ENCODE measurements at places on chromosomes 4 and X. TPM values are rescaled to one million over a fixed set of nuclear protein-coding genes. Genes with fewer than 3 reads are reported as not detected.

The TCEAL6 gene
- total RNA-seq: not detected

DNA sequence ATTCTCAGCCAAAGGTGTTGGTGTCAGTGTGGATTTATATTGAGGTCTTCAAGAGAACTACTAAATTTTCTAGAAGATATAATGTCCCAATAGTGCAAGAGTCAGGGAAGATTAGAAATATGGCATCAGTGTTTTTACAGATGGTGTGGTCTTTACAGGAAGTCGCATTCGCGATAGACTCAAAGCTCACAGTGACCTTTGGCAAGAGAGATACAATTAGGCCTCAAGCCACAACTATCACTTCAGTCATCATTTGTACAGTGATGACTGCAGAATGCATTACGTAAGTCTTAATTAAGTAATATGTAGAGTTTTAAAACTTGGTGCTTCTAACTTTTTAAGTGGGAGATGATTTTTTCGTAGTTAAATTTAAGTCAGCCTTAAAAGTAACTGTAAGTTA is 237.2 kb upstream of the FSTL5 start:
- DNase-seq: no peak

The CCDC120 gene
- 0.48 TPM for total RNA-seq

GRCh38 chr4:29151584-29151983 is 1568.6 kb upstream of the PCDH7 start:
- no peak for DNase-seq

DNA sequence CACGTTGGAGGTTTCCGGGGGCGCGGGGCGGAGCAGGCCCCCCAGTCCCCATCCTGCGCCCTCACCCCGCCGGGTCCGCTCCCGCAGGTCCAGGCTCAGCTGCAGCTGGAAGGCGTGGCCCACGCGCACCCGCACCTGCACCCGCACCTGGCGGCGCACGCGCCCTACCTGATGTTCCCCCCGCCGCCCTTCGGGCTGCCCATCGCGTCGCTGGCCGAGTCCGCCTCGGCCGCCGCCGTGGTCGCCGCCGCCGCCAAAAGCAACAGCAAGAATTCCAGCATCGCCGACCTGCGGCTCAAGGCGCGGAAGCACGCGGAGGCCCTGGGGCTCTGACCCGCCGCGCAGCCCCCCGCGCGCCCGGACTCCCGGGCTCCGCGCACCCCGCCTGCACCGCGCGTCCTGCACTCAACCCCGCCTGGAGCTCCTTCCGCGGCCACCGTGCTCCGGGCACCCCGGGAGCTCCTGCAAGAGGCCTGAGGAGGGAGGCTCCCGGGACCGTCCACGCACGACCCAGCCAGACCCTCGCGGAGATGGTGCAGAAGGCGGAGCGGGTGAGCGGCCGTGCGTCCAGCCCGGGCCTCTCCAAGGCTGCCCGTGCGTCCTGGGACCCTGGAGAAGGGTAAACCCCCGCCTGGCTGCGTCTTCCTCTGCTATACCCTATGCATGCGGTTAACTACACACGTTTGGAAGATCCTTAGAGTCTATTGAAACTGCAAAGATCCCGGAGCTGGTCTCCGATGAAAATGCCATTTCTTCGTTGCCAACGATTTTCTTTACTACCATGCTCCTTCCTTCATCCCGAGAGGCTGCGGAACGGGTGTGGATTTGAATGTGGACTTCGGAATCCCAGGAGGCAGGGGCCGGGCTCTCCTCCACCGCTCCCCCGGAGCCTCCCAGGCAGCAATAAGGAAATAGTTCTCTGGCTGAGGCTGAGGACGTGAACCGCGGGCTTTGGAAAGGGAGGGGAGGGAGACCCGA is 14.0 kb downstream of the SHOX start:
- no peak for DNase-seq

DNA sequence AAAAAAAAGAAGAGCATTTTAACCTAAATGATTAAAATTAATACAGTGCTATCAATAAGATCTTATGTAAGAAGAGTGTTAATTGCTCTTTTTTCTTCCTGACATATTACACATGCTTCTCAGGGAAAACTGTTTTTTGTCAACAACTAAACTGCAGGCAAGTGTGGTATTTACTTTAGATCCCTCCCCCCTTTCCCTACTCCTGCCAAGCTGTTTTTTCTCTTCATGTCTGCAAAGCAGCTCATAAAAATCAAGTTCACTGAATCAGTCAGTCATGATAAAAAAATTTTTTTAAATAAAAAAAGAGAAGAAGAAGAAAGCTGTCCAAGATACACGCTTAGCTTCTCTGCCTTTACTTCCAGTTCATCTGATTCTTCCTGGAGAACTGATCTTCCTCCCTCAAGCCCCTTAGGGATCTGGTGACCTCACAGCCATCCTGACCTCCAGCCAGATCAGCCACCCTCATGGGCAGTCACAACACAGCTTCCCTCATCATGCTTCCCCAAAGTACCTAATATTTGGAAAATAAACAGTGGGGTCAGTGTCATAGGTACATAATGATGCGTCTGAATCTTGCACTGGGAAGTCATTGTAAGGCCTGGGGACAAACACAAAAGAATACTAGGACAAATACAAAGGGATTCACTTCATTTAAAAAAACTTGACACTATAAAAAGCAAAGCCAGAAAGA is 87.0 kb downstream of the ZNF827 start:
- DNase-seq: no peak

DNA sequence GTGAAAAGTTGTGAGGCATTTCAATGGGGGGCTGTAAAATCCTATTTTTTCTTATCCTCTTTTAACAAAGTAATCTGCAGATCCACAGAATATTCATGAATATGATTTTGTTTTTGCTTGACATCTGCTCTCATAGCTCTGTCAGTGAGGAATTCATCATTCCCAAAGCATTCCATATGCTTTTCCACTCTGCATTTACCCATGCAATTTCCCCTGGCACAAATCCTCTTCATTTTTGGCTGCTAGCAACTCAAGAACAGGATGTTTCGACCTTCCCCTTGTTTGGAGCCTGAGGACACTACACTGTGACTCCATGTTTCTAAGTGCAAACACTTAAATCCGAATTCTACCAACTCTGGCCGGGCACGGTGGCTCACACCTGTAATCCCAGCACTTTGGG is 48.5 kb downstream of the KLHL15 start:
- no peak for DNase-seq

GRCh38 chr4:109385260-109385659 is 48.4 kb upstream of the SEC24B start:
- DNase-seq: no peak

DNA sequence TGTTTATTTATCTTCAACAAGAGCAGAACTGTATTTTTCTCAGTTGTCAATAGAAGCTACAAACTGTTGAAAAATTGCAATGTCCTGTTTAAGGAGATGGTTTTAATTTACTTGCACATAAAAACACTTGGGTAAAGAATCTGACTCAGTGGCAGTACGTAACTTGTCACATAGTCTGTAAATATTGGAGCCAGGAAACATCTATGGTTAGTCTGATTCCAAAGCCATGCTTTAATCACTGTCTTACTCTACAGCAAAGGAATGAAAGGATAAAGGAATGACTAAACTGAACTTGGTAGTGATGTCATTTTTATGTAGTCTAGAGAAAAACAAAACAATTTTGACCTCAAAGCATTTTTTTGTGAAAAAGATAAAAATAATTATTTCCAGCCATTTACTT is 537.2 kb downstream of the STIM2 start:
- DNase-seq: no peak

The IBSP gene
- total RNA-seq: 0.19 TPM

DNA sequence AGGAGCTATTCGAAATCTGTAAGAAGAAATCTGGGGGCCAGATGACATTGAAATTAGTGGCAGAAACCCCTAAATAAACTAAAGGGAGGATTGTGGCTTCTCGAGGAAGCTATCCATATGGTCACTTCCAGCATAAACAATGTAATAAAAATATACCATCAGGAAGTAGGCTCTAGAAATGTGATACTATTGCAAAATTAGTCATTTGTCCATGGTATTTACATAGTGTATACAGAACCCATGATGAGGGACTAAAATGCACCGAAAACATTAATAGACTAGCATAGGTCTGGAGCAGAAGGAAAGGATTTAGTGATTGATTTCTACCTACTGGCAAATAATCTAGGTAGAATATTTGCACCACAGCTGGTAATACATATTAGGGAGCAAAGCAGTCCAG is 1344.0 kb downstream of the FSTL5 start:
- no peak for DNase-seq

The MYOZ2 gene
- total RNA-seq: 1,072 TPM

GRCh38 chrX:69062493-69062892 is 102.8 kb downstream of the PJA1 start:
- DNase-seq: no peak

The TLR3 gene
- 1.7 TPM for total RNA-seq

DNA sequence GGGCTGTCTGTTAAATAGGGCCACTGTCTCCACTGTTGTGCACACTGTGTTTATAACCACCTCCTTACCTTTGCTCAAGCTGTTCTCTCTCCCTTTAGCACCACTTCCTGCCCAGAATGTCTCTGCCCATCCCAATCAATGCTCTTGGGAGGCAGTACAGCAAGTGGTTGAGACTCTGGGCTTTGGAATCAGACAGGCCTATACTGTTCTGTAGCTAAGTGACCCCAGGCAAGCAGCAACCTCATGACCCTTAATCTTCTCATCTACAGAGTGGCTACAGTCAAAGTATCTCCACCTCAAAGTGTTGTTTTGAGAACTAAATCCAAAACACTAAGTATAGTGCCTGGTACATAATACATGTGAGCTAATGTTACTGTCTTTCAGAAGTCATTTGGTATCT is 3.8 kb upstream of the TXK start:
- no peak for DNase-seq

- no peak for DNase-seq
Measured at GRCh38 chr4:182873726-182874125, 43.5 kb downstream of the DCTD start.

- DNase-seq: no peak
Measured at GRCh38 chr4:120753854-120754253, 168.7 kb downstream of the PRDM5 start.

DNA sequence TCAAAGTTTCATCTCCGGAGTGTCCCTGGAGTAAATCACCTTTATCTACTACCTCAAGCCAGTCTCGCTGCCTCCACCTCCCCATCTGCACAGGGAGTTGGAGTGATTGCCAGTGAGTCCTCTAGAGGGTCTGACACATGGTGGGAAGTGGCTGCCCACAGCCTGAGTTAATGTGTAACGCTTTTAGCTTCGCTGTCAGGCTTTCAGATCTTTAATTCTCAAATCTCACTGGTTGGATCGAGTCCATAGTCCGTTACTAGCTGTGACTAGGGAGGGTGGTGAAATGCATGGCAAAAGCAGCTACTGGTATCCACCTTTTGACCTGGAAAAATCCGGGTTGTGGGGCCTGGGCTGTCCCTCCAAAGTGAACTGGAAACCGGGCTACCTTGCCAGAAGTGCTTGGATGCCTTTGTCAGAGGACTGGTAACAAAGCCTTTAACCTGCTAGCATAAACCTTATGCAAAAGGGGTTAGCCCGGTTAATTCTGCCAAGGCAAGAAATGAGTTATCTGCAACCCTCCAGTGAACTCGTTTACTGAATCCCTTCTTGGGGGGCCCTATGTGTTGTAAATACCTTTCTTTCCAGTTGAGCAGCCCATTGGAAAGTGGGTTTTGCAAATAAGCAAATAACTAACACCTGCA is 5.1 kb upstream of the WDR1 start:
- no peak for DNase-seq

The PWWP3B gene
- 7.8 TPM for total RNA-seq

DNA sequence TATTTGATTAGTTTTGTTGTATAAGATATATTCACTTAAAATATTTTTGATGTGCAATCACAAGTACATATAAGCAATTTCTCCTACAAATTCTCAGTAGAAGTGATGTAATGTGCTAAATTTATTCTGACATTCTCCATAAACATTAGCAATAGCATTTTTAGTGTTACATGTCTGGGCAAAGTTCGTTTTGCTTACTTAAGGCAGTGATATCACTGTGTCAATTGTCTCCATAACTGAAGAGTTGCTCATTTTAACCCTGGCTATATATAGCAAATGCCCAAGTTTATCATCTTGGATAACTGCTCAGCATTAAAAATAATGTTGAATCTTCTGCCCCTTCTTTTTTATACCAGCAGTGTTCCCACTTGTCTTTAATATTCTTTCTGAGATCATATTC is 340.0 kb upstream of the NDST4 start:
- DNase-seq: no peak

DNA sequence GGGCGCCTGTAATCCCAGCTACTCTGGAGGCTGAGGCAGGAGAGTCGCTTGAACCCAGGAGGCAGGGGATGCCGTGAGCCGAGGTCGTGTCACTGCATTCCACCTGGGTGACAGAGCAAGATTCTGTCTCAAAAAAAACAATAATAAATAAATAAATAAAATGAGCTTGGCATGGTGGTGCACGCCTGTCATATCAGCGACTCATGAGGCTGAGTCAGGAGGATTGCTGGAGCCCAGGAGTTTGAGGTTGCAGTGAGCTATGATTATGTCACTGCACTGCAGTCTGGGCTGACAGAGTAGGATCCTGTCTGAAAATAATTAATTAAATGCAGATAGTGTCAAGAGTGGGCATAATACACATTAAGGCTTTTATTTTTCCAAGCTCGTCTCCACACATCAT is 77.5 kb downstream of the DHRSX start:
- DNase-seq: no peak

DNA sequence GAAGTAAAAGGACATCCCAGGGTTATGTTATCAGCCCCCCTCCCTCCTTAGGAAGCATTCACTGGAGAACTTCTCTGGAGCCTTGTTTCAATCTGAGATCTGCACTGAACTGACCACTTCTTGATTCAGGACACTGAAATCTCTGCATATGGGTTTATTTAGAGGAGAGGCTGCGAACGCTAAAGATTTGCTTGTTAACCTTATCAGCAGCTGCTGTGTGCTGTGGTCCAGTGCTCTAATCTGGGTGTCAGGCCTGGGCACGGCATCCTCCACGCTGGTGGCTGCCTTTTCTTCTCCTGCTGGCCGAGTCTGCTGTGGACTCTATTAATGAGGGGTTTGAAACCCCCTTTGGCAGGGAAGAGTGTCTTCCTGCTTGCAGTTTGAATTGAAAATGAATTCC is 1094.7 kb upstream of the TENM3 start:
- DNase-seq: no peak

The SLC34A2 gene
- not detected for total RNA-seq

DNA sequence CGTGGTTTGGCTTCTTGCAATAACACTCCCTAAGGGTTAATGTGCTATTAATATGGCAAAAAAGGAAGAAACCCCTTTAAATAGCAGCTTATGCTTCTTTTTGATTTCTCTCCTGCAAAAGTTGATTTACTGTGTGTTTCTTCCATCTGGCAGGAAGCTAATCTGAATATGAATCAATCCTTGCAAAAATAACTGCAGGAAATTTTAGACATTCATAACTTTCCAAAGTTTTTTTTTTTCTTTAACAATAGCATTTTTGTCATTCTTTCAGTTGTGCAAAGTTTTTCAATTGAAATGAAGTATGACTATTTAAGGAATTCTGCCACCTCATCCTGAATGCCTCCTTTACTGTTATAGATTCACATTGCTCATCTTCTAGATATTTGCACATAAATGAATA is 115.6 kb downstream of the SPANXA1 start:
- no peak for DNase-seq

Data from heart left ventricle (tissue), 16 donors.